ENCODE measurements at places on chromosomes 12 and 14.

DNA sequence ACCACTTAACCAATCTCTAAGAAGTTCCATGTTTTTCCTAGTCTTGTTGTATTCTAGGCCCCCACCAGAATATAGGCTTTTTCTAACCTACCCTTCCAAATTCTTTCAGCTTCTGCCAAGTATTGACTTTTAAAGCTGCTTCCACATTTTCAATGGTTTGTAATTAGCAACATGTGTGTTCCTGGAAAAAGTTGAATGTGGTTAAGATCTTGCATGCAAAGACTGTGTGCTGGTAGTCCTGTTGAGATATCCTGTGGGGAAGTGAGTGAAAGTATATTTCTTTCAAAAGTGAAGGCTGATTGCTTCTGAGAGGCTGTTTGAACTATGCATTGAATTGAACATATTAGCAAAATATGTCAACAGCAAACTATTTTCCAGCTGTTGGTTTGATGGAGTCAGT is 646 bp upstream of the OR6C4 start:
- DNase-seq = no peak

DNA sequence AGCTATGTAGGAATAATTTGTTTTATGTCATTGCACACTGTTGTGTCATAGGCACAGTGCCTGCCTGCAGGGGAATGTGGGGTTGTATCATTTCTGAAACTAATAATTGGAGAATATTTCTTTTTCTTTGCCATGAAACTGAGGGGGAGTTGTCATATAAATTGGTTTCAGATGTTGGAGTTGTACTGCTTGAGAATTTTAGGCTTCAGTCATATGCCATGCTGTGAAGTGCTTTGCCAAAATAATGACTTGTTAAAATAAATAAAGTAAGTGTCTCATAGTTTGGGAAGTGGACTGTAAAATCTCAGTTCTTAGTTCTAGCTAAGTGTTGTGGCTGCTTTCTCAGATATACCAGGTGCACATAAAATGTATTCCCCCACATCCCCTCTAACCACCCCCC is 116.8 kb downstream of the DAAM1 start:
- no peak for DNase-seq

GRCh38 chr12:110245369-110245772 is 35.7 kb upstream of the ATP2A2 start:
- DNase-seq = peak; percentile 70

DNA sequence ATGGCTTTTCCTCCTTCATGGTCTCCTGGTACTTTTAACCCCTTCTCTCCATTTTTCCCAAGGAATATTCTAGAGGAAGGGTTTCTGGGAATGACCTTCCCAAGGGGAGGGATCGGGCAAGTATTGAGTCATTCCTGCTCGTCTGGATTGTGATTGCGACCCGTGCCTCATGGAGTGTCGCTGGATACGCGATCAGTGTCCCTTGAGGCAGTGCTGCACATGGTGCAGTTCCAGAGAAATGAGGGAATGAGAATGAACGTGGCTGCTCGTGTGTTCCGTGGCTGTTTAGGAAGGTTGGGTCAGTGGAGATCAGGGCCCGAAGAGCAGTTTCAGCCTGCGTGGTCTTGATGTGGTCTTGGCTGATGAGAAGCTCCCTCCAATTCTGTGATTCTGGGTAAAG is 234.4 kb downstream of the CACNA1C start:
- no peak for DNase-seq

DNA sequence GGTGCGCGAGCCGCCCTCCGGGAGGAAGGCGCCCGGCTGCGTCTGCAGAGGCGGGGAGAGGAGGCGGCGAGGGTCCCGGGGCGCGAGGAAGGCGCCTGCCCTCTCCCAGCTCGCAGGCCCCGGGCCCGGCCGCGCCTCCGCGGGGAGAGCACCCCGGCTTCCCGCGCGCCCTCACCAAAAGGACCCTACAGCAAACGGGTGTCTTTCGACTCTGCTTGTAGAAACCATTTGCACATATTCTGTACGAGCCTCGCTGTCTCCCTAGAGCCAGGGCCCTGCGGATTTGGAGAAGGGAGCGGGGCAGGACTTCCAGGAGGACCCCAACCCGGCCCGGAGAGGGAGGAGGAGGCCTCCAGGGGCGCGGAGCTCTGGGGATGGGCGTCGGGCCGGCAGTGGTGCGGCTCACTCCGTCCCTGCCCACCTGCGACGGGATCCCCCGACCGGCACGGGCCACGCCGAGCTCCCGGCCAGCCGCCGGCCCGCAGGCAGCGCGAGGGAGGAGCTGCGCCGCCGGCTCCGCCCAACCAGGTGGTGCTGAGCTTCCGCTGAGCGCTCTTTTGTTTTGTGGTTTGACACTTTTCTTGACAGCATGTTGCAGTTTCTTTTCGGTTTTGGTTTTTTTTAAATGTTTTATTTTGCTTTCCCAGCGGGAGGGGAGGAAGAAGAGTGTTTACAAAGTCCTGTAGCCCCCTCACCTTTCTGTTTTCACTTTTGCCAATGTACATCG is 103.3 kb upstream of the FKBP4 start:
- DNase-seq = peak; percentile 80

DNA sequence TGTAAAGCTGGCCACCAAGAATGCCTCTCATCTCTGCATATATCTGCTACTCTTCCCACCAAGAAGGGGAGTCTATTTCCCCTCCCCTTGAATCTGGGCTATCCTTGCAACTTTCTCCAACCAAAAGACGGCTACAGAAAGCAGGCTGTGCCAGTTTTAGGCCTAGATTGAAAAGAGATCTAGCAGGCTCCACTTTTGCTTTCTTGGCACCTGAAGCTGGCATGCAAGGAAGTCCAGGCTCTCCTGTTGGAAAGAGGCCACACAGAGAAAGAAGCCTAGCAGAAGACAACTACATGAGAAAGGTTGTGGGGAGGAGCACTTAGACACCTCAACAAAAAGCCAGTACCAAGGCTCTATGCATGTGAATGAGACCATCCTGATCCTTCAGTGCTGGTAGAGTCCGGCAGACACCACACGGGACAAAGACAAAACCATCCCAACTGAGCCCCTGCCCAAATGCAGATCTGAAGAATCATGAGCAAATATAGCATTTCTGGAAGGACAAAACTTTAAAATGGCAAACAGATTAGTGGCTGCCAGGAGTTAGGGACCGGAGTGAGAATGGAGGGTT is 68.0 kb downstream of the SPPL3 start:
- DNase-seq = peak; percentile 49

- no peak for DNase-seq
Observed at GRCh38 chr12:28870839-28871440, 278.1 kb upstream of the FAR2 start.

GRCh38 chr12:115037830-115038229 is 353.9 kb upstream of the TBX3 start:
- peak; percentile 22 for DNase-seq

DNA sequence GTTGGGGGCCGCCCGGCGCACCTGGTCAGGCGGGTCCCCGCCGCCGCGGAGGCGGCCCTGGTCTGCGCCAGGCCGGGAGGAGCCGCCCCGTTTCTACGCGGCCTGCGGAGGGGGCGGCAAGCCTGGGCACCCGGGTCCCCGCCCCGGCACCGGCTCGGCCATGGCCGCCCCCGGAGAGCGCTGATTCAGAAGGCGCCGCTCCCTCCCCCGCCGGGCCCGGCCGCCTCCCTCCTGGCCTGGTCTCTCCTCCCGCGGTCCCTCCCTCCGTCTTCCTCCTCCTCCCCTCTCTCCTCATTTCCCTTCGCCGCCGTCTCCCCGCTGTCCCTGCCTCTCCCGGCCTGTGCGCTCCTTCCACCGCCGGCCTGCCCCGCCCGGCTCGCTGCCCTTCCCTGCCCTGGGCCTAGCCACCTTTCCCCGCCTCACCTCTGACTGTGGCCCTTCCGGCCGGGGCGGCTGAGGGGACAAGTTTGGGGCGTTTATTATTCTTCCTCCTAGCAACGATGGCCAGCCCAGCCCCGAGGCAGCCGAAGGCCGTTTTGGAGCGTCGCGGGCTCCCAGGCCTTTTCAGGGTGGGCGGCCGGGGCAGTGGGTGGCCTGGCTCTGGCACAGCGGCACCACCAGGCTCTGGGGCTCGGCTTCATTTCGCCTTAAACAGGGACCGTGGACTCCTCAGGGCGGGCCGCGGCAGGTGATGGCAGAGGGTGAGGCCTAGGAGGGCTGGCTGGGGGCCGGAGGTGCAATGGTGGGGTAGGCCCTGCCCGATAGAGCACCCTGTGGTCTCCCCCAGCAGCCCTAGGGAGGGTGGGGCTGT is 768 bp downstream of the CEP170B start:
- peak; percentile 82 for DNase-seq

DNA sequence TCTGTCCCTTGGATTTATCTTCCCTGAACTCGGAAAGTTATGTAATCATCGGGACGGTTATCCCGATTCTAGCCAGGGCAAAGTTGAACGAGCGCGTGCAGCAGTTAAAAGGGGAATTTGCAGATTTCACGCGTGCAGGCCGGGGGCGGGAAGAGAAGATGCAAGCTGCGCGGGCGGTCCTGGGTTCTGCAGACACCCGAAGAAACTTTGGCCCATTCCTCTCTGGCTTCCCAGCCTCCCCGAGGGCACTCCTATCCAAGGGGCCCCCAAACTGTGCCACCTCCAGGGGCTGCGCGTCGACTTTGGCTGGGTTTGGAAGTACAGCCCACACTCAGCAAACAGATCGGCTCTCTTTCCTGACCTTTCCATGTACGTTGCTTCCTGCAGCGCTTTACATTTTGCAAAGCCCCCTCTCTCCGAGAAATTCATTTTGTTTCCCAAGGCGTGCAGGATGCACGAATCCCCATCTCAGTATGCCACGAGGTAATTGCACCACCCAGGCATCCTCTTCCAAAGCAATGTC is 941 bp upstream of the PPP1CC start:
- DNase-seq = peak; percentile 60

- no peak for DNase-seq
Observed at GRCh38 chr12:64836856-64837255, 12.4 kb downstream of the TBC1D30 start.

GRCh38 chr12:51407604-51408003 is 16.4 kb upstream of the GALNT6 start:
- DNase-seq = peak; percentile 50

- peak; percentile 71 for DNase-seq
Observed at GRCh38 chr12:39605996-39606395, 13.6 kb downstream of the ABCD2 start.

DNA sequence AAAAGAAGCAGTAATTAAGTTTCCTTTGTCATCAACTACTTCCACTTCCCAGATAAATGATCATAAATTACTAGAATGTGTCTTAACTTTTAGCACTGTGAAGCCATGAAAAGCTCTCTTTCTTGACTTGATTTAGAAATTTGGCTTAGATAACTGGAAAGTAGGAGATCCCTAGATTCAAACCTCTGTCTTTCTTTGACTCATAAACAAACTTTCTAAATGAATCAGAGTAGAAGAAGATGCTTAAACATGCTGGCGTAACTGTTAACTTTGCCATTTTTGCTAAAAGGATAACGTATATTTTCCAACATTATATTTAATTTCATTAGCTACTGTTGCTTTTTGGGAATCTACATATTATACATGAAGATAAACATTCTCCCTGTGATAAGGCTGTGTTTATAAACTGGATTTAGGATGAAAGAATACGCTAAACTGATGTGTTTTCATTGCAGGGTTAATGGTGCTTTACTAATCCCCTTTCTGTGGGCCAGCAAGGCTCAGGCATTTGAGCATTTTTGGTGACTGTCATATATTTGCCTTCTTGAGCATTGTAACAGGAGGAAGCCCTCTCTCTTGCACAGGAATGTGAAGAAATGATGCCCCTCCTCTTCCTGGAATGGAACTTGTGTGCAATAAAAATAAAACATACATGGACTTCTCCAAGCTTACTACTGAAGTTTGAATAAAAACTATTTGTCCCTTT is 301.4 kb downstream of the BMP4 start:
- no peak for DNase-seq

- DNase-seq = no peak
Observed at GRCh38 chr12:11227373-11227772, 40.6 kb upstream of the TAS2R42 start.

- DNase-seq = no peak
Observed at GRCh38 chr14:98578204-98578603, 693.8 kb downstream of the BCL11B start.

GRCh38 chr12:49626169-49626835 is 2.9 kb downstream of the PRPF40B start:
- DNase-seq = peak; percentile 22

DNA sequence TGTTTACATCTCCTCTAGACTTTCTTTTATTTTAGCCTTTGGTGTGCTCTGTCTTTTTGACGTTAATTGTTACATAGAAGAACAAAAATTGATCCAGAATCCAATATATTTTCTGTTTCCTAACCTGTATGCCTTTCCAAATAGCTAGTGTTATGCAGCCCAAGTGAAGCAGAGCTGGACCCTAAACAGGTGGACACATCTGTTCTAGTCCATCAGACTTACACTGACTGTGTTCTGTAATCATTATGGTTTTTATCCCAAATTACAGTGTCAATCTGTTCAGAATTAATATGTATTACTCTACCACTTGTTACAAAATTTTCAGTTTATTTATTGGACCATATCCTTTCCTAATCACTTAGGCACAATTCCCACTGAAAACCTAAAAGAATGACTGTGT is 176.8 kb upstream of the FOXG1 start:
- DNase-seq = no peak

- DNase-seq = no peak
Observed at GRCh38 chr12:51589060-51589459, 2.0 kb upstream of the SCN8A start.

DNA sequence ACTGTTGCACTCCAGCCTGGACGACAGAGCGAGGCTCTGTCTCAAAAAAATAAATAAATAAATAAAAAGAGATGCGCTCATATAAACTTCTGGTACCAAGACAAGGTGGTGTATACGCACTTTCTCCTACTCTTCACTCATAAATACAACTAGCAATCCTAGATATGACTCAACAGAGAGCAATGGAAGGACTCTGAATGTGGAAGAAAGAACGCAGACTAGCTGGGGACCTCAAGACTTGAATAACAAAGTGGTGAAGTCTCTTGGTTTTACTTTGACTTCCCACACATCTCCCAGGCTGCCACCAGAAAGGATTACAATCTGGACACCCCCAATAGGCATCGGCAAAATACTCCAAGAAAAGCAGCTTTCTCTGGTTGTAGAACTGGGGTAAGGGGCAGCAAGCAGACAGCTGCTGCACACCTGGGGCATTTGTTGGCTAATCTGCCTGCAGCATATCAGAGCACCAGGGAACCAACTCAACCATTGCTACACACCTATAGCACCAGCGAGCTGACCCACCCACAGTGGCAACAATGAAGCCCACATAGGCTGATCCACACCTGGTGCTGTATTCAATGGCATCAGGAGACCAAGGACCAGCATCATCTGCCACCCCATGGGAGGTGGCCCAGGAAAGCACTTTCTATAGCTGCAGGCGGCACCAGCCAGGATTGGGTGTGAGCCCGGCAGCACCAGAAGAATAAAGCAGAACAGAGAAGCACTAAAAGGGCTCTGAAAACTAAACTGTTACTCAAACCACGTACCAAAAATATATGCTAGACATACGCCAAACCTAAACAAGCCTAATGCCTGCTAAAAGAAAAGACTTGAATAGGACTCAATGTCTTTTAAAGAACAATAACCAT is 1231.7 kb upstream of the TMEM132C start:
- no peak for DNase-seq

- peak; percentile 93 for DNase-seq
Observed at GRCh38 chr12:110917467-110917866, 2.9 kb downstream of the MYL2 start.

GRCh38 chr12:112283546-112283945 is 98.7 kb downstream of the HECTD4 start:
- DNase-seq = no peak
